ENCODE measurements at places on chromosomes 1 and 21.
A peak's percentile ranks its signal among the peaks of the same experiment; 100 is the strongest.

DNA sequence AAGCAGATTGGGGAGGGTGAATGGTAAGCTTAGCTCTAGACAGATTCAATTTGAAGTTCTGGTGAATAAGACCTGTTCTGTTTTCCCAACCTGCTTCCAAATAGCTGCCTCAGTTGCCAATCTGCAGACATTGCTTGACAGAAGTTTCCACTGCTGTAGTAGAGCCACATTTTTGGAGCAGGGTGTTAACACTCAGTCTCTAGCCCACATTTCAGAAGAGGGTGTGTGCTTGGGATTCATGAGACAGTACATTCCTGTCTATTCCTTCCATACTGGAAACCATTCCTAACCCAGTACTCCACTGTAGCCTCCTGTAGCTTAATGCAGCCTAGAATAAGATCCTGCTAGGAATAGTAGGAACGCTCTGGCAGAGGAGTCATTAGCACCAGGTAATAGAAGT is 450.5 kb downstream of the NUF2 start:
- DNase-seq: no peak

DNA sequence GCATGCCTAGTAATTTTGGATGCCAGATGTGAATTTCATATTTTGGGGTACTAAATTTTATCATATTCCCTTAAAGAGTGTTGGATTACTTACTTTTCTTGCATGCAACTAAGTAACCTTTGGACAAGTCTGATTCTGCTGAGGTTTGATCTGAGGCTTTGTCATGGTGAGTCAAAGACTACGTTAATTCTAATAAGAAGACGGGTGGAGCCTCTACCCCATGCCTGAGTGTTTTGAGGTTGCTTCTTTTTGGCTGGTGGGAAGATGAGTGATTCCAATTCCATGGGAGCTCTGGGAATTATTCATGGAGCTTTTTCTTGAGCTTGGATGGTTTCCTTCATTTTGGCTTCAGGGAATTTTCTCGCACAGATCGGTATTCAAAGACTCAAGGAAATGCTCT is 11.6 kb upstream of the PCP4 start:
- DNase-seq: no peak

DNA sequence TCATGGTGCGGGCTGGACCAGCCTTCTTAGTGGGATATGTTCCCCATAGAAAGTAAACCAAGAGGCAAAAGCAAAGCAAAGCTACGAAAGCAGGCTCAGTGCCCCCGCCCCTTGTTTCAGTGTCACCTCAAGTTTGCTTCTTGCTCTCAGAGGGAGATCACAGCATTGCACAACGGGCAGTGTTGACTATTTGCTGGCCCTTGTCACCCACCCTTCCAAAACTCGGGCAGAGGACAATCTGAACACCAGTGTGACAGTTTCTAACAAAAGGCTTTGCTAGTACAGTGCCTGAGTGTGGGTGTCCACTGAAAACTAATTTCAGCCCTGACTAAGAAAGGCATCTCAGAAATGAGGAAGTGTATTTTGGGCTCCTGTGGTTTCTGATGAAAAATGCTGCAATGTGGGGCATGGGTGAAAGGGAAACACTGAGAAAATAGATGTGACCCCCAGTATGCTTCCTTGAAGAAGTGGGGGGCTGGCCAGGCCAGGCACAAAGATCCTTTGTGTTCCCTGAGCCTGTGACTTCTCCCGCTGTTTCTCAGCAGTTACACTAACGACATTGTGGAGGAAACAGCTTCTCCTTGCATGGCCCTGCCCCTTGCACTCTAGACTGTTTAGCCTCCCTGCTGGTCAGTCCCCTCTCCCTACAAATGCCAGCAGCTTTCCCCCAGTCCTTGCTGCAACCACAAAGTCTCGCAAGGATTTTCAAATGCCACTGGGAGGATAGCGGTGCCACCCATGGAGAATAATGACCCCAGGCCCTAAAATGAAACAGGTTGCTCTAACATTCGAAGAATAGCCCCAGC is 33.3 kb upstream of the KCNE1 start:
- DNase-seq: no peak

- no peak for DNase-seq
These were observed 312.4 kb downstream of the HMCN1 start for GRCh38 chr1:186046437-186047211.

- no peak for DNase-seq
These were observed 191.6 kb downstream of the HIVEP3 start for GRCh38 chr1:41726899-41727748.

DNA sequence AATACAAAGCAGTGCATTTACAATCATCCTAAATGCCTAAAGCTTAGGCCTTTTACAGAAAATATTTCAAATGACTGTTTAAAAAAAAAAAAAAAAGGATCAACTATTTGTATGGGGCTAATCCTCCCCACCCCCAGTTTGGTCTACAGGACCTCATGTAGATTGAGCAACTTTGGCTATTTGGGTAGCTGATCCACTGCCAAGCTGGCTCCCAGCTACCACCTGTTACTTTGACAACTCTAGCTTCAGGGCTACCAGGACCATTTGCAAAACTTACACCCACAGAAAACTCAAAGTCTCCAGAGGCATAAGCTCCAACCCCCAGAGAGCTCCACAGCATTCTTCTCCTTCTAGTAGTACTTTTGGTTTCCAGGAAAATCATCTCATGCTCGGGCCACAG is 29.4 kb downstream of the JAK1 start:
- DNase-seq: no peak

DNA sequence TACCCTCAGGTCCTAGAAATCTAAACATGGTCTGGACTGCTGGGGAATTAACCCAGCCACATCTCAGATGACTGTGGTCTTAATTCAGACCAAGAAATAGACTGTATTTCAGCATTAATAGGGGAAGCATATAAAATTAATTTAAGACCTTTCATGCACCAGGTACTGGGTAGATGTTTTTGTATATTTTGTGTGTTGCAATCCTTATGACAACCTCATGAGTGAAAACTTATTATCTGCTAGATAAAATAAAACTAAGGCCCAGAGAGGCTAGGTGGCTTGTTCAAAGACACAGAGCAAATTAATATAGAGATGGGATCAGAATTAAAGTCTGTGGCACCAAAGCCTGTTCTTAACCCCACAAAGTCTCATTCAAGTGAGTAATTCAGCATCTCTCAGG is 40.1 kb downstream of the OPTC start:
- no peak for DNase-seq

- no peak for DNase-seq
These were observed 107.0 kb downstream of the NAV1 start for GRCh38 chr1:201645956-201646355.

- no peak for DNase-seq
These were observed 1.9 kb upstream of the TUT4 start for GRCh38 chr1:52554756-52555155.

- DNase-seq: no peak
These were observed 16.0 kb downstream of the PLA2G2E start for GRCh38 chr1:19907456-19907855.

GRCh38 chr1:227917081-227917950 is 30.4 kb downstream of the WNT9A start:
- DNase-seq: no peak

- peak; percentile 8 for DNase-seq
These were observed 10.2 kb downstream of the COL6A1 start for GRCh38 chr21:45991606-45992300.

GRCh38 chr1:104329278-104329677 is 579.6 kb downstream of the AMY1C start:
- DNase-seq: no peak

GRCh38 chr1:3279182-3279470 is 175.3 kb upstream of the ARHGEF16 start:
- no peak for DNase-seq

GRCh38 chr1:89363196-89363595 is 663 bp upstream of the GBP6 start:
- no peak for DNase-seq

DNA sequence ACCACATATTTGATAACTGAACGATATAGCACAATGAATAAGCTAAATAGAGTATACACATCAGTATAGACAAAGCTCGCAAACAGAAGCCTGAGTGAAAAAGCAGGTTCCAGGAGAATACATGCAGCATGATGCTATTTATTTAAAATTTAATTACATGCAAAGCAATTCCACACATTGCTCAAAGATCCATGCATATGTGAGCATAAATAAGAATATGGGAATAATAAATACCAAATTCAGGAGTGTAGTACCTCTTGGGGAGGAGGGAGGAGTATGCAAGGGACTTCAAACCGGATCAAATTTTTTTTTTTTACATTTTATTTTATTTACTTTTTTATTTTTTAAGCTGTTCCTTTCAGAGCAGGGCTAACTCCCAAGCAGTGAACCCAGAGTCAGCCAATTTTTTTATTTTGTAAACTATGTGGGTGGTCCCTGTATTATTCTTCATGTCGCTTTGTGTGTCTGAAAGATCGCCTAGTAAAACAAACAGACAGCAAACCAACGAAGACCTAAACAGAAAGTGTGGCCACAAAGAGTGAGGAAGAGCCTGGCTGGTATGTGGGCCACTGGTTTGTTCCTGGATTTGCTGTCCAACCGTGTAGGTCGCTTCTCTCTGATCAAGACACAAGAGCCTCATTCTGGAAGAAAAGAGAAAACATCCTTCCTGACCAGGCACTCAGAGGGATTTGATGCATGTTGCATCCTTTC is 4.2 kb upstream of the SHISAL2A start:
- no peak for DNase-seq

- DNase-seq: no peak
These were observed 73.5 kb upstream of the NGF start for GRCh38 chr1:115411371-115412063.

GRCh38 chr1:38578271-38578951 is 281.2 kb downstream of the RRAGC start:
- no peak for DNase-seq

- no peak for DNase-seq
These were observed 9.9 kb downstream of the SH2D2A start for GRCh38 chr1:156806512-156807440.

- DNase-seq: peak; percentile 64
These were observed at the start of gene LCK for GRCh38 chr1:32250893-32251716. Gene LCK, plus strand, starts transcription at chr1:32251265. Its CDS starts 23,065 bp downstream, at chr1:32274330.
